Stimulated activated CD4-positive, alpha-beta T cell treated with anti-CD3 and anti-CD28 coated beads, Interleukin-15, amount 100 ng/mL, for 48 hours (primary cell): ENCODE measurements at places on chromosomes 3 and 15.

- no peak for DNase-seq
Observed at GRCh38 chr3:45874677-45875346, 11.5 kb upstream of the CCR9 start.

DNA sequence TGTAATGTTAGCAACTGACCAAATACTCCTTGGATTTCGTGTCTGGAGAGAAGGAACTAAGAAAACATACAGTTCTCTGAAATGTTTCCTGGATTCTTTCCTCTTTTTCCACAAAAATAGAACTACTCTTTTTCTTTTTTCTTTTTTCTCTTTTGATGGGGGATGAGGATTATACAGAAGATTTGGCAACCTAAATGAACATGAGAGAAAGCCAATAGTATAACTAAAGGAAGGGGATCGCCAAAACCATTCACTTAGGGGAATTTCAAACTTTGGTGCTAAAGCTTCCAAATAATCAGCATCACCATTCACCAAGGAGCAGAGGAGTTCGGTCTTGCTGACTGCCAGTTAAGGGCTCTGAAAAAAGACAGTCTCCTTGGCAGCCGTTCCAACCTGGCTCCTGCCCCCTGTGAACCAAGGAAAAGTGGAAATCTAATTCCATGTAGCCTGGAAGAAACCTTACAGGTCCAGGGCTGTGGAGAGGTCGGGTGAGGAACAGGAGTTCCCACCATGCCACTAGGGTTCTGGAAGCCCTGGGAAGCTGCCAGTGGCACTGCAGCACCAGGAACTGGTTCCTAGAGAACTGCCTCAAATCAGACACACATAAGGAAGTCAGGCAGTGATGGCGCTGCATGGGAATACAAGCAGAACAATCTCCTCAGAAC, 176.9 kb downstream of the TNIK start:
- DNase-seq = no peak

- no peak for DNase-seq
Observed at GRCh38 chr3:161500068-161500796, 3.6 kb downstream of the OTOL1 start.

- DNase-seq = no peak
Observed at GRCh38 chr3:64441861-64442260, 216.6 kb upstream of the PRICKLE2 start.

- no peak for DNase-seq
Observed at GRCh38 chr3:55692295-55692956, 205.3 kb upstream of the WNT5A start.
